Transverse colon (tissue), 4 donors: ENCODE measurements at places on chromosomes 3 and 15.
A peak's percentile ranks its signal among the peaks of the same experiment; 100 is the strongest.

DNA sequence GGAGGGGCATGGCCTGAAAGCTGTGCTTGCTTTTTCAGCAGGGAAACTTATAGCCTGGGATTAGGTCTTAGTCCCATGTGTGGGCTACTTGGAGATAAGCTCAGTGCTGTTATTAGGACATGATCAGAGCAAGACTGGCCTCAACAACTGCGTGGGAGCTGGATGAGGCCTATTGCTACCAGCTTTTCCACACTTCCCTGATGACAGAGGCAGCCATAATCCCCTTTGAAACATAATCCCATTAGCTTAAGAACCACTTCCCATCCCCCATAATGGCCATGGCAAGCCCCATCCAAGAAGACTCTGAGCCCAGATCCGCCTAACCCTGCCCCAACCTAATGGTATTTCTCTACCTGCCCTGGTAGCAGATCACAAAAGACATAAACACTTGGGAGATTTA is 26.6 kb upstream of the GK5 start:
- no peak for DNase-seq

GRCh38 chr3:150639262-150639661 is 36.1 kb downstream of the SELENOT start:
- no peak for DNase-seq

GRCh38 chr15:98402486-98402885 is 245.9 kb upstream of the IGF1R start:
- DNase-seq: no peak

DNA sequence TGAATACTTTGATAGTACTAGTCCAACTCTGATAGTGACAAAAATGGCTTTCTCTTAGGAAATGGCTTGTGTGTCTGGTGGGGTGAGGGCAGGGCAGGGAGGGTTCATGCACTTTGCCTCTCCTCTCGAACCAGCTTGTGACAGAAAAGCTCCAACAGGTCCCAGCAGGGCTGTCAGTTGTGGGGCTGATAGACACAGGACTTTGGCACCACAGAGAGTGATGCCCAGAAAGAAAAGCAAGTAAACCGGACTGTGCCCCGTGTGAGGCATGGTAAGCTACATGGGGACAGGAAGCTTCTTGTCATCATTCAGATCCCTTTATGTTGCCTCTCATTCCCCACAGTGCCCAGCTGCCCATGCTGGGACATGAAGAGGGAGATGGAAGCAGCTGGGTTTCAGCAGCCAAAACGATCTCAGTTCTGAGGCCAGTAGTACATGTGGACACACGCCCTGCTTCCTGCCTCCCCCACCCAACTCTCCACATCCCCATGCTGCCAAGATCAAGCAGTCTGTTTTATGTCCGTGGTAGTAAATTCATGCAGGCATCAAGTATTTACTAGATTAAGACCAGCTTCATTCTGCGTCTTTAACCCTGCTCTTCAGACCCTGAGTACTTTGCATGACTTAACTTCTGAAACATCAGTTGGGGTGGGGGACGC is 29.7 kb upstream of the LIPC start:
- DNase-seq: no peak

DNA sequence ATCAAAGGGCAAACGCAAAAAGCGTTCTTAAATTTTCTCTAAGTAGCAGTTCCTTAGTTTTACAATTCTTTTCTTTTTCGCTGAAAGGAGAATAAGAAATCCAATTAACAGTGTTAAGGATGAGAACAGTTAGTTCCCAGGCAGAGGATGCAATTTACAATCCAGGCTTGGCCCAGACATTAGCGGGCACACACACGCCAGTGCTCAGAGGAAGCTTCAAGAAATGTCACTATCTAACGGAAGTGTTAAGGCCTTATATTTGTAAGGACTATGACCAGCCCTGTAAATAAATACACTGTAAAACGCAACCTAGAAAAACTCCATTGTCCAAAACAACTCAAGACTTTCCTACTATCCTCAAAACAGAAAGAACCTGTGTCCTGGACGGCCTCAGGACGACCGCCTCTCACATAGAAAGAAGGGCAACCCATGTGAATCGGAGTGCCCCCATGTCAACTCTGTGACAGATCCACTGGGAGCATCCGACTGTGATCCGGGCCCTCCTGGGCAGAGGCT is 1.3 kb downstream of the ACAP2 start:
- peak; percentile 24 for DNase-seq

DNA sequence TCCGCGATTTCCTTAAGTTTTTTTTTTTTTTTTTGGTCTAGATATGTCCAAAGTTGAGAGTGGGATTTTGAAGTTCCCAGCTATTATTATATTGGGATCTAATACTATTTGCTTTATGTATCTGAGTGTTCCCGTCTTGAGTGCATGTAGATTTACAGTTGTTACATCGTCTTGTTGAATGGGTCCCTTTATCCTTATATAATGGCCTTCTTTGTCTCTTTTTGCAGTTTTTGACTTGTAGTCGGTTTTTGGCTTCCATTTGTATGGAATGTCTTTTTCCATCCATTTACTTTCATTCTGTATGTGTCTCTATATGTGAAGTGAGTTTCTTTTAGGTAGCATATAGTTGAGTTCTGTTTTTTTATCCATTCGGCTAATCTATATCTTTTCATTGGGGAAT is 35.6 kb downstream of the CRYBG3 start:
- no peak for DNase-seq

DNA sequence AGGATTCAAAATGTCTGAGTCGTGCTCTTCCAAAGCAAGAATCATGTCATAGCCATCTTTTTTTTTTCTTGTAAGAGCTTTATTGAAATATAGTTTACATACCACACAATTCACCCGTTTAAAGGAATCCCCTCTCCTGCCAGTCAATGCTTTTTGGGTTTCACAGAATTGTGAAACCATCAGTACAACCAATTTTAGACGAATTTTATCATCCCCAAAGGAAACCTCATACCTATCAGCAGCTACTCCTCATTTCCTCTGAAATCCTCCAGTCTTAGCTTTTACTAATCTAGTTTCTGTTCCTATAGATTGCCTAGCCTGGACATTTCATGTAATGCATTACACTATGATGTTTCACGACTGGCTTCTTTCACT is 39.6 kb downstream of the ADIPOQ start:
- no peak for DNase-seq

DNA sequence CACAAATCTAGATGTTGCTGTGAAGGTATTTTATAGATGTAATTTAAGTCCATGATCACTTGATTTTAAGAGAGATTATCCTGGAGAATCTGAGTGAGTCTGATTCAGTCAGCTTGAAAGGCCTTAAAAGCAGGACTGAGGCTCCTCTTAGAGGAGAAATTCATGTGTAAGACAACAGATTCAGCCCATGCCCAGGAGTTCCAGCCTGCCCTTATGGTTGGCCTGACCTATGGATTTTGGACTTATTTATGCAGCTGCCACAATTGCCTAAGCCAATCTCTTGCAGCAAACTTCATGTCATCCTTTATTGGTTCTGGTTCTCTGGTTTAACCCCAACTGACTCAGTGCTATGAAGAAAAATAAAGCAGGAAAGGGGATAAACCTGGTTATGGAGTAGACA is 296.5 kb upstream of the RASGRP1 start:
- DNase-seq: peak; percentile 12

DNA sequence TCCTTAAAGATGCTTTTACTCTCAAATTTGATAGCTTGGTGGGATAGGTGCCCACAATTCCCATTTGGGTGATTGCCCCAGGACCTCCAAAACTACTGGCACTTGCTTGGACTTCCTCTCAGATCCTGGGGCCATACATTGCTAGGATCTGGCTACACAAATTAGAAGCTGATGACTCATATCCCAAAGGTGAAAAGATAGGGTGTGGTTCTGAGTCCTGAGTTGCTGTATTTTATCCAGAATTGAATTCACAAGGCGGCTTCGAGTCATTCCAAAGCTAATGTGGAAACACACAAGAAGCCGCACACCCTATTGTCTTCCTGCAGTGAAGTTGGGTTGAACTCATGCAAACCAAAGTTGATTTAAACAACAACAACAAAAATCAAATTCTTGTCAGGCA is 53.4 kb downstream of the DUT start:
- DNase-seq: no peak

GRCh38 chr15:35168464-35168863 is 83.4 kb upstream of the NANOGP8 start:
- DNase-seq: no peak

GRCh38 chr15:100821327-100821726 is 58.3 kb upstream of the ALDH1A3 start:
- DNase-seq: no peak

GRCh38 chr3:53579636-53580035 is 85.2 kb downstream of the CACNA1D start:
- no peak for DNase-seq

GRCh38 chr3:78963771-78964170 is 804.0 kb downstream of the ROBO1 start:
- no peak for DNase-seq

DNA sequence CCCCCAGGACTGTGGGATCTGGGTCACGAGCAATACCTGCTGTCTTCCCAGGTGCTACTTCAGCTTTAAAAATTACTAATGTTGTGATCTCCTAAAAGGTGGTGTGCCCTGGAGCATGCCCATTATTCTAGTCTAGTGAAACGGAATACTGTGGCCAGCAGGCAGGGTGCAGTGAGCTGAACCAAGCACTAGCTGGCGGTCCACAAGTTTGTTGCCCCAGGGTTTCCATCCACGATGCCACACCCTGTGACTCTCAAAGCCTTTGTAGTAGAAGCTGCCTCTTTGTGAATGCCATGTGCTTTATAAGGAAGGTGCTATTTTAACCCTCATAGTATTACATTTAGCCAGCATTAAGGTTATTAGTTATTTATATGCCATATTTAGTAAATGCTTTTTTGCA is 49.1 kb downstream of the PXYLP1 start:
- DNase-seq: no peak

DNA sequence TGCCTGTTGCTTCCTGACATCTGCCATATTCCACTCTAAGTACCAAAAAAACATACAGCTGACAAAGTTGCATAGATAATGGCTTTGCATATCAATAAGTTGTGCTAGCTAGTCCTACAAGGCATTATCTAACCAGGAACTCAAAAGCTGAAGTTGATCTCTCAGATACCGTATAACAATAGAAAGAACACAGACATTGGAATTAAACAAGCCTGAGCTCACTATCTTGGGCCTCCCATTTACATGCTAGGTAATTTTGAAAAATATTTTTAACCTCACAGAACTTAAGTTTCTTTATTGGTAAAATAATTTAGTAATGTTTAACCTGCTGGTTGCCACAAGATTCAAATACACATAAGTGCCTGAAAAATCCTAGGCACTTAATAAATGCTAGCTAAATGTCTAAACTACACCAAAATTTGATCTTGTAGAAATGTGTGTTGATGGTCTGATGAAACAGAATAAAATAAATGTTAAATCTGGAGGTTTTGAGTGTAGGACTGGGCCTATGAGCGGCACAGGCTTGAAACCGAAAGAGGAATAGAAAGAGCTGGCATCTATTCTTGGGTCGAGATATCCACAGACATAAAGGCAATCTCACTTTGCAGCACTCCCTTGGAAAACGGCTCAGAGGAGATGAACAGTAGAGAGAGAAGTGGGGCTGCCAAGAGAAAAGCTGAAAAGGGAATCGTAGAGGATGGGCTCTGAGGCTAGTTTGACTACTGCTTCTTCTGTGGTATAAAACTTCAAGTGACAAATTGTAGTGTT is 29.9 kb upstream of the TTC14 start:
- no peak for DNase-seq

- DNase-seq: no peak
Measured at GRCh38 chr3:12483410-12483809, 870 bp upstream of the TSEN2 start.

DNA sequence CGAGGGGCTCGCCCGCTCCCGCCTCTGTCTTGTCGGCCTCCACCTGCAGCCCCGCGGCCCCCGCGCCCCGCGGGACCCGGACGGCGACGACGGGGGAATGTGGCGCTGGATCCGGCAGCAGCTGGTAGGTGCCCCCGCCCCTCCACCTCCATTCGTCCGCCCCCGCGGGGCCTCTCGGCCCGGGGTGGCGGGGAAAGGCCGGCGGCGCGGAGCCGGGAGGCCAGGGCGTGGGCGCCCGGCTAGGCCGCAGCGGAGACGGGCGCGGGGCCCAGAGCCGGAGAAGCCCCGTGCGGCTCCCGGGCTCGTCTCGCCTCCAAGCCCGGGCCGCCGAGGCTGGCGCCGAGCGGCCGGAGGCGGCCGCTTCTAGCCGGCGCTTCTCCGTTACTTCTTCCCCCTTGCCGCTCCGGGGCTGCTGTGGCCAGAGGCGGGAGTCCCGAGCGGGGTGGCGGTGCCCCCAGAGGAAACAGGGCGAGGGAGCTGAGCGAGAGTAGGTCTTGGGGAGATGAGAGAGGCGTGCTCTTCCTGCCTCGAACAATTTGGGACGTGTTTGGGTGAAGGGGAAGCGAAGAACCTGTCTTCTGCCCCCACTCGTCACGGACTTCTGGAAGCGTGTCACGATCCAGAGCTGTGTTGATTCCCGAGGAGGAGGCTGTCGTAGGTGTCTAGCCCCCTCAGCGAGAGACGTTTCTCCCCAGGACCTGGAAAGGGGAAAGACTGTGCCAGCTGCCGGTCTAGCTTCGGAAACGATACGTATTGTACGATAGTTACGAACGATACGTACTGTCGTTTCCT is 555 bp downstream of the ATP11B start:
- peak; percentile 56 for DNase-seq

DNA sequence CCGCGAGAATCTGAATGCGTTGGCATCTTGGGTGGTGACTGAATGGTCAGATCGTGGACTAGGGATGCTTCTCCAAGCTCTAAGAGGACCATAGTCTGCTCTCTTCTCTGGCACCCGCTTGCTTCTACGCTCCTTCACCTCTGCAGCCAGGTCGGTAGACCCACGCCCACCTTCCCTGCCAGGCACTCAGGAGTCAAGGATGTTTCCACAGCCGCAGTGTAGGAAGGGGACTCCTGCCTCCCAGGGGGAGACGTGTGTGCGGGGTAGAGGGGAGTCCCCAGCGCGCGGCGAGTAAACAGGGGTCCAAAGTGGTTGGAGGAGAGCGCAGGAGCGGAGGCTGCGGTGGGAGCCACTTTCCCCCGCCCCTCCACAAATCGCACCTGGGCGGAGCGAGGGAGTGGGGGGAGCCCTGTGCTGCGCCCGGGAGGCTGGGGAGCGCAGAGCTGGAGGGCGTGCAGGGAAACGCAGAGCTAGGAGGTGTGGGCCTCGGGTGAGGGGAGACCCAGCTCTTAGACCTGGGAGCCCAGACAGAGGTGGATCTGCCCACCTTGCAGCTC is 1.7 kb downstream of the LRRC3B start:
- no peak for DNase-seq

DNA sequence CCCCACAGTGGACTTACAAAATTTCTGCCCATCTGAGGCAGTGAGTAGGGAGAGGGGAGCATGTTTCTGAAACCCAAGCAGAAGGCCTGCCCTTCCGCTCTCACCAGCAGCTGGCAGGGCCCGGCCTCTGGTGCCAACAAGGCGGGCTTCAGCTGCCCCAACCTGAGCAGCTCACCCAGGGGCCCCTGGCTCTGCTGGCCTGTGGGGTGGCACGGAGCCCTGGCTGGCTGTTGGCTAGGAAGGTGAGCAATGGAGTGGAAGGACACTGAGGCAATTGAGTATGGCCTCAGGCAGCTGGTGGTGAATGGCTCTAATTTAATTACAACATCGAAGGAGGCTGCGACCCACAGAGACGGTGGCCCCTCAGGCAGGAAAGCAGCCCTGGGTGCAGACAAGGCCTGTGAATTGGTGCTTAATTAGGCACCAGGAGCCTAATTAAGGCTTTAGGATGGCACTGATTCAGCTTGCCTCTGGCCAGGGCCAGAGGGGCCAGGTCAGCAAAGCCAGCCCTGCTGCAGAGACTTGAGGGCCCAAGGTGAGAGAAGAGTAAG is 60.9 kb downstream of the ST8SIA2 start:
- no peak for DNase-seq
